ENCODE measurements at places on chromosomes 3 and 15.

GRCh38 chr3:52704611-52705437 lies 767 bp downstream of the GLT8D1 start:
- no peak for DNase-seq

DNA sequence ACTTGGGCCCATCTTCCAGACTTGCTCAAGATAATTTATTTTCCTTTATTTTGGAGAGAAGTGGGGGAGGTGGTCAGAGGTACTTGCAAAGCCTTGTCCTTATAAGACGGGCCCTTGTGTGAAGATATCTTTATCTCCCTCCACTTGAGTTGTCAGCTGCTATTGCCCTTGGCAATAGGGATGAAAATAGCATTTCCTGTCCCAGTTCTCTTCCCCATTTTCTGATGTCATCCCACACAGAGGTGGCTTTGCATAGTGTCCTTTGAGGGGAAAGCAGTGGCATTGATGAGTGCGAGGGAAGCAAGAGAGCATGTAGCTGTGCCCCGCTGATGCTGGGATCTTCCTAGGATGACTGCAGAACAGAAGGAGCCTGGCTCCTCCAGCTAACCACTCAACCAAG lies 41.9 kb upstream of the TUBGCP5 start:
- DNase-seq: no peak

GRCh38 chr3:13513913-13514517 lies 33.9 kb downstream of the HDAC11 start:
- DNase-seq: no peak

- DNase-seq: no peak
Measured at GRCh38 chr3:143410259-143410658, 290.7 kb downstream of the CHST2 start.

GRCh38 chr15:59273234-59273633 lies 66.6 kb downstream of the LDHAL6B start:
- DNase-seq: no peak

DNA sequence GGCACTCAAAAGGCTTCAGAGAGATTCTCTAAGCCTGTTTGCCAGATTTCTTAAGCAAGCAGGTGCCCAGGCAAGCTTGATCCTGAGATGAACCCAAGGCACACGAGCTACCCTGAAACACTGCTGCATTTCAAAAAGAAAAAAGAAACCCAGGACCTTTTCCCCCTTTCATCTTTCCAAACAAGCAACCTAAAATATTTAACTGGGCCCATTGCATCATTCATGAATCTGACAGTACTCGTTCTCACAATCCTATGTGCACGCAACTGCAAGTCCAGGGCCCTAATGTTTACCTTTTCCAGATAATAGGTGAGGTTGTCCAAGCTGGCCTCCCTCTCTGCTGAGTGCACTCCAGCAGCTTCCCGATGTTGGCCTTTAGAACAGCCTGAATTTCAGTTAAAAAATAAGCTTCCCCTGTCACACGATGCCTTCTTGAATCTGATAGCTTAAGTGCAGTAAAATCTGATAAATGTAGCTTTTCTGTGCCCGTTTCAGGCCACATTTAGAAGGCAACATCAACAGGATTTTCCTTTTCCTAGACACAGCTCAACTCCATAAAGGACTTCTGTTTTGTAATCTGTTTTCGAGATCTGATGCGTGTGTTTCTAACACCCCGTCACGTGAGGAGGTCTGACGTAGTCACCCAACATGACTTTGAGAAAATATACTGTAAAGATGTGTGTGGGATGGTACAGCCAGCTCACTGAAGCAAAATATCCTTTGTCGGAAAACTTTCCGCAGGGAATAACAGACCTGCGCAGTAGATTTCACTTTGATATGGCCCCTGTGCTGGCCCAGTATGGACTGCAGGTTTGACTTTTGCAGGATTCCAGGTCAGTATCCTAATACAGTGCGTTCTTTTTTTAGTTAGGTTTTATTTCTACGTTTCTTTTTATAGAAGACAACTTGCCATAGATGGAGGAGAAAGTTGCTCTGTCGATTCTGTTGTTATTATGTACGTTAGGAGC lies 55.1 kb upstream of the RASA2 start:
- no peak for DNase-seq

- no peak for DNase-seq
Measured at GRCh38 chr3:101813817-101814440, 34.9 kb downstream of the NXPE3 start.

GRCh38 chr3:40317061-40317855 lies 7.8 kb downstream of the EIF1B start:
- no peak for DNase-seq
